ENCODE measurements at places on chromosomes 12 and 14.

DNA sequence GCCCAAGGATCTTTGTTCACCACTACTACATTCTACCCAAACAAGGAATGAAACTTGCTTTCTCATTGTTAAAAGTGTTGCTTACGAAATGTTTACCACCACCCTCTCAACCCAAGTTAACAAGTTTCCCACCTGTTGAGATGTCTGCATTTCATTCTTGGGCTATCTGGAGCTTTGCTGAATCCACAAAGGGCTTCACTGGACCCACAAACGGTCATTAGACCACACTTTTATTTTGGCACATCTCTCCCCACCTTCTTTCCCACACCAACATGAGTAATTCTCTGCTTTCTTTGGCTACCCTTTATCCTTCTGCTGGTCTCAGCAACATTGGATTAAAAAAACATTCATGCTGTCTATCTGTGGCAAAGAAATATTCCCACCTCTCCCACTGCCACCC, 78.0 kb downstream of the TMEM260 start:
- DNase-seq, result no peak

- DNase-seq, result no peak
These were observed 152.1 kb upstream of the GSC start for GRCh38 chr14:94921882-94922585.

GRCh38 chr12:106195621-106196027, 52.2 kb downstream of the CKAP4 start:
- no peak for DNase-seq

DNA sequence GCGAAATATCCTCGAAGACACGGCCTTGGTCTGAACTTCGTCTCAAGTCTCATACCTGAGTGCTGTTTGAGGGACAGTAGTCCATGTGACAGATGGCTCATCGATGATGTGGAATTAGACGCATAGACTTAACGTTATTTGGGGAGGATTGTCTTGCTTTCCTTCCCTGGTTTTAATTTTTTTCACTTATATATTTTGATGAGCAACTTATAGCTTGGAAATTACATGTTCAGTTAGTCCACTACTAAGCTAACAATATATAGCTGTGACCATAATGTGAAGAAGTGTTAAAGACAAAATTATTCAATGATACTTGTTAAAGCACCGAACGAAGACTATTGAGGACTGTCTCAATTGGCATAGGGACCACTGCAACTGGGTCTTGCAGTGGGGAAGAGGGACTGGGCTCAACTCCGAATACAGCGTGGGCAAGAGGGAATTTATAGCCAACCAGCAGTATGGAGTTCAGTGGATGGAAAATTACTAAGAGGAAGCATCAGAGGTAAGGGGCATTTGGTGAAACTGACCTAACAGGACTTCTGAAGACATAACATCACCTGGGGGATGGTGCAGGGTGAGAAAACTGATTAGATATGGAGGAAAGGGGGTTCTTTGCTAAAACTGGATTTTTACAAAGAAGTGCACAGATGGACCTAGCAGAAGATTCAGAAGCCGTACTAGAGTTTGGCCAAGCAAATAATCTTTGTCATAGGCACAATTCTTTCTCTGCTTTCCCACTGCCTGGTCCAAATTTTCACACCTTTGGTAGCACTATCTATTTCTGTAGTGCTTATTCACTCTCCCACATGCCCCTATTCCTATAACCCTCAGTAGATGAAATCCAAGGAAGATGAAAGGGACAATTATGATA, 910 bp upstream of the TM7SF3 start:
- DNase-seq, result no peak

- no peak for DNase-seq
These were observed 16.7 kb downstream of the PPP1R13B start for GRCh38 chr14:103830511-103831270.

DNA sequence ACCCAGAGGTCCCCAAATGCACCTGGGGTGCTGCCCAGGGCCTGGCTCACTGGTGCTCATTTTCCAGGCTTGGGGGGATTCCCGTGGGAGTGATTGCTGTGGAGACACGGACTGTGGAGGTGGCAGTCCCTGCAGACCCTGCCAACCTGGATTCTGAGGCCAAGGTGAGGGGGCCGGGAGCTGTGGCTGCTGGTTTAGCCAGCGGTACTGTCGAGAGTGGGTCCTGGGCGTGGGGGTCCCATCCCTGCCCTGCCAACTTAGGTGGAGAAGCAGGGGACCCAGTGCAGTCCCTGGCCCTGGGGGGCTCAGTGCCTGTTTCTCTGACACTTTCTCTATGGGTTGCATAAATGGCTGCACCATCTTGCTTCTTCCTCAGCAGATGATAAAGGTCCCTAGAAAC, 50.9 kb downstream of the FOXN4 start:
- DNase-seq, result no peak

GRCh38 chr12:52364901-52365489, 2.3 kb downstream of the KRT85 start:
- DNase-seq, result no peak

- peak; percentile 83 for DNase-seq
These were observed 52.0 kb upstream of the OSBPL8 start for GRCh38 chr12:76611533-76611932.

DNA sequence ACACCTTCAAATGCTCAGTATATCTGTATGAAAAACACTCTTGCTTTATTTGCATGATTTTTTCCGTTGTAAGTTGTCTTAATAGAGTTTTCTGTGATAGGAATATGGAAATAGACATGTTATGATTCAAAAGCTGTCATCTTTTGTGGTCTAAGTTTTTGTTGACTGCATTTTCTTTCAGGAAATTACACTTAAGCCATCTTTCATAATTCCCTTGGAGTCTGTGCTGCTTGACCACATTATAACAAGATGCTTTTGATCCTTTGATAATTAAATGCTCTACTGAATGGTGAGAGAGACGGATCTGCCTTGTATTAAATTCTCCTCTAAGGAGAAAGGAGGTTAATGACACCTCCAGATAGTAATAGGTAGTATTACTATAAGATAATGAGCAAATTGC, 272.8 kb upstream of the DAAM1 start:
- DNase-seq, result no peak

DNA sequence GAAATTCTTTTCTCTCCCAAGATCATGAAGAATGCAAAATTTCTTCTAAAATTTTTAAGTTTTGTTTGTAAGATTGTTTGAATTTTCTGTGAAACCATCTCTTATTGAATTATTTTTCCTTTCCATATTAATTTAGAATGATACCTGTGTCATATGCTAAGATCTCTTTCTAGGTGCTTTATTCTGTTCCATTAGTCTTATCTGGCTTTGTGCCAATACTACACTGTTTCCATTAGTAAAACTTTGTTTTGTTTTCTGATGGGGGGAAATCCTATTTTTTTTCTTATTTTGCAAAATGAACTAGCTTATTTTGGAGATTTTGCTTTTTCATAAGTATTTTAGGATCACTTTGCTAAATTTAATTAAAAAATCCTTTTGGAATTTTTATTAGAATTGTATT, 193.9 kb downstream of the FUT8 start:
- no peak for DNase-seq

DNA sequence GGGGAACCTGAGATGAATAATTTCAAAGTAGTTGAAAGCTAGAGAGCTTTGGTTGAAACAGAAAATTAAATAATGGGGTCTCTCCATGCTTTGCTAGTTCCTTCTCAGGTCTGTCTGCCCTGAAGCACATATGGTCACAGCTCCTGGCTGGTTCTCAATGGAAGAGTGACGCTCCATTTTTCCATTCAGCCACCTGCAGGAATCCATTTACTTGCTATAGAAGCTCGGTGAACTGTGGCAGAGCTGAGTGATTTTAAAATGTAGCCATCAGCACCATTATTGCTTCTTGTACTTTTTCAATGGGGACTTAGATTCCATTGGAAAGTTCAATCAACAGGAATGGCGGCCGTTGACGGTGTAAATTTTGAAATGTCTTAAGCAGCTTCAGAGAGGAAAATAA, 525.2 kb downstream of the GLT1D1 start:
- DNase-seq, result no peak

DNA sequence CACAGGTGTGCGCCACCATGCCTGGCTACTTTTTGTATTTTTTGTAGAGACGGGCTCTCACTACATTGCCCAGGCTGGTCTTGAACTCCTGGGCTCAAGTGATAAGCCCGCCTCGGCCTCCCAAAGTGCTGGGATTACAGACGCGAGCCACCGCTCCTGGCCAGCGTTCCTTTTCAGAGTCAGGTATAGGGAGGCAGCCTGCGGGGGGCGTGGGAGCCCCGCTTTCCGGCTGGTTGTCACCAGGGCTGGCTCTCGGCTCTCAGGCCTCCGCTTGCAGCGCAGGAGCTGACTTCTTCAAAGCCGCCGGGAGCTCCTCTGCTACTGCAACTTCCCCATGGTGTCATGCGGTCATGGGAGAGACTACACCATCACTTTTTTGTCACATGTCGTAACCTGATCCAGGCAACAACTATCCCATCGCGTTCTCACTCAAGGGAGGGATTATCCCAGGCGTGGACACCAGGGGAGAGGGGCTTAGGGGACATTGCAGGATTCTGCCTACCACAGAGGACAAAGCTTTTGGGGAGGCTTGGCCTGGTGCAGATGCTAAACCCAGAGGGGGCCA, 129.4 kb downstream of the SCARB1 start:
- peak; percentile 73 for DNase-seq

DNA sequence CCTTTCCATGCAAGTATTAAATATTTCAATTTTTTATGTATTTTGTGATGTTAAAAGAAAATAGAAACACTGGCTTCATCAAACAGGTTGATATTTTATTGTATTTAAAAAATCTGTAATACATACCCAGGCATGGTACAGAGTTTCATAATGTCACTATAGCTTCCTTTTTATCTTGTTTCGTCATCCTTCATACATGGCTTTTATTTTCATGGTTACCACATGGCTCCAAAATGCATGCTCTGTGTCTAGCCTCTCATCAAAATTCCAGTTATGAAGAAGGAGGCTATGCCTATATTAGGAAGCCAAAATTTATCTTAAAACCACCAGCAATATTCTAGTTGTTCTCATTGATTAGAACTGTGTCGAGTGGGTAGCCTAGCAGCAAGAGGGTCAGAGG, 464.8 kb downstream of the BTG1 start:
- no peak for DNase-seq

DNA sequence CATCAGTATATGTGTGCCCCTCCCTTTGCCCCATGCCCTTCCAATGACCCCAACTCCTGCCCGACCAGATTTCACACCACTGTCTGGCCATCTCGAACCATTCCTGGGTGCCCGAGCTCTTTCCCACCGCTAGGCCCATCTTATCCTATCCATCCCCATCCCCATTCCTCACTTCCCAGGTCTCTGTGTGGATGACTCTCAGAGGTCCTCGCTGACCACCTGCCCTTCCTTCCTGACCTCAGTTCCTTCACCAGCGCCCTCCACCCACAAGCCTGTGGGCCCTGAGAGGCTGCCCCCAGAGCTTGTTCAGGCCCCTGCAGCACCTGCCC, 49.1 kb downstream of the CYP46A1 start:
- DNase-seq, result no peak

GRCh38 chr14:29895591-29896083, 32.0 kb downstream of the PRKD1 start:
- no peak for DNase-seq

DNA sequence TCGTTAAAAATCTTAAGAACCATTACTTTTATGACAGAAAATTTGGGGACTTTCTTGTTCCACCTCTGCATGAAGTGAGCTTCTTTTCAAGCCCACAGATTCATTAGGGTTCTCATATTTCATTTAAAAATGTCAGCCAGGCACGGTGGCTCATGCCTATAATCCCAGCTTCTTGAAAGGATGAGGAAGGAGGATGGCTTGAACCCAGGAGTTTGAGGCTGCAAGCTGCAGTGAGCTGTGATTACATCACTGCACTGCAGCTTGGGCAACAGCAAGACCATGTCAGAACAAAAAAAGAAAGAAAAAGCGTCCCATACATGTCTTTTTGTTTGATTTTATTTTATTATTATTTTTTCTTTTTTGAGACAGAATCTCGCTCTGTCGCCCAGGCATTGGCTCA, 43.4 kb upstream of the ATF1 start:
- DNase-seq, result no peak

DNA sequence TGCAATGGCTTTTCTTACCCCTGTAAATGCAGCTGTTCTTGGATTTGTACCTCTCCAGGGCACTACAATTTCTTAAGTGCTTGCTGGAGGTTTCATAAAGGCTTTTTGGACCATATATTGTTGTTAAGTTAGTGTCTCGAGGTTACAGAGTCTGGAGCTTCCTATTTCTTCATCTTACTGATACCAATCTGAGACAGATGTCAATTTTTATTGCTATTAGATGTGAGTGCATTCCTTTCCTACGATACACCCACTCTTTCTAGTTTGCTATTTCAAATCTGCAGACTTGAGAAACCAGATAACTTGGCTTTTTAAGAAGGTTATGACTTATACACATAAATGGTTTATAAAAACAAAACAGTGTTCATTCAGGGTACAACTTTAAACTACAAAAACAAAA, 2.1 kb downstream of the NOXRED1 start:
- DNase-seq, result no peak

GRCh38 chr14:65095633-65096205, 6.6 kb downstream of the MAX start:
- peak; percentile 19 for DNase-seq

- no peak for DNase-seq
These were observed 215.7 kb downstream of the KIF26A start for GRCh38 chr14:104353921-104354701.

- DNase-seq, result no peak
These were observed 72.3 kb upstream of the TMCC3 start for GRCh38 chr12:94722664-94723063.

GRCh38 chr14:88901189-88901588, 76.7 kb downstream of the TTC8 start:
- DNase-seq, result no peak

DNA sequence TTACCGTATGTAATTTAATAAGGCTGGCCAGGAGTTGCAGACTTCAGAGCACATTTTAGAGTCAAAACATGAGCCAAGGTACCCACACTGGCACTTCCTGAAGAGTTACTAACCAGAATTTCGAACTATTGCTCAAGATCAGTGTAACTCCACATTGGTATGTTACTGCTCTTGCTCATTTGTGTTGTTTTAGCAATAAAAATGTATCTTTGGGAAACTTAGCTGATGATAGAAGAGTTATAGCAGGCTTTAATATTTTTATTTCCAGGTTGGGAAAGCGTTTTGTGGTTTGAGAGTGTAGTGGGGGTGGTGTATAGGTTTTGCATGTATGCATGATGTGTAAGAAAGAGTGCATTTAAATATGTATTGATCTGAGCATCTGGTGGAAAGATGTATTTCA, 96.6 kb downstream of the SCN8A start:
- DNase-seq, result no peak

DNA sequence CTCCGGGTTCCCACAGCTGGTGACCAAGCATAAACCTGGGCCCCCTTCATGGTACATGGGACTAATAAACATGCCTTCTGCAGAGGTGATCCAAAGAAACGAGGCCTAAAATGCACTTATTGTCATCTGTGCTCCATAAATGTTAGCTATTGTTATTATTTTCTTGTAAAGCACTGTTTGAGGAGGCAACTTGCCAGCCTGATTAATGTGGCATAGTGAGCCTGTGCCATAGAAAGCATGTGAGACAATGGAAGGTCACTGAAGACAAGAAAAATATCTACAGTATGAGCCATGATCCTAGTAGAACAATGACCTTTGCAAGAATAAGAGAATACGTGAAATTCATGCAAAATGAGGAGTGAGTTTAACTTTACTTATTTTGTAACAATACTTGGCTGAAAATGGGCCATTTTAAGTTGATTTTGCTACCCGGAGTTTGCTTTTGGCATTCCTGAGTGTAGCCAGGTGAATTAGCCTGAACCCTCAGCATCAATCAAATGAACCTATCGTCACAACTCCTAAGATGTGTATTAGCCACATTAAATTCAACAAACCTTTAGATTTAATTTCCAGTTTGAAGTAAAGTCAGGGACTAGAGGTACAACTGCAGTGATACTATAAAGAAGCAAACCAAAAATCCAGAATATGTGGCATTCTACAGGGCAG, 52.2 kb downstream of the CPM start:
- DNase-seq, result no peak

Measured in Caki2 (cell line).